ENCODE measurements at places on chromosomes 12 and 14.

GRCh38 chr12:101939856-101940265, 62.5 kb downstream of the DRAM1 start:
- DNase-seq, result peak; percentile 64

DNA sequence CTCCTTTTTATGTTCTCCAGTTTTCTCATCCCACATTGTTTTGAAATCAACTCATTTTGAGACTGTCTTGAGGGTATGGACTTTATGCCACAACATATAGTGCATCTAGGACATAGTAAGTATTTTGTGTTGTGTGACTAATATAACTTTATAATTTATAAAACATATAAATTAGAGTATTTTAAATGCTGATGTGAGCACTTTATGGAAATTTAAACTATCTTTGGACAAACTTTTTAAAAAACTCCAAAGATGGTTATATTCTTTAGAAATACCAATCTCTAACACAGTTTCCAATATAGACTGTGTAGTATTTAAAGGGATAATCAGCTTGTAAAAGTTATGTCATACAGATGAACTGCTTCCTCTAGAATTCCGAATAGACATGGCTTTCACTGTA, 87.4 kb downstream of the LRIG3 start:
- DNase-seq, result no peak

- DNase-seq, result no peak
These were observed 7.8 kb upstream of the TUBA1B start for GRCh38 chr12:49138999-49139398.

GRCh38 chr12:97300891-97301290, 161.7 kb upstream of the RMST start:
- DNase-seq, result no peak

DNA sequence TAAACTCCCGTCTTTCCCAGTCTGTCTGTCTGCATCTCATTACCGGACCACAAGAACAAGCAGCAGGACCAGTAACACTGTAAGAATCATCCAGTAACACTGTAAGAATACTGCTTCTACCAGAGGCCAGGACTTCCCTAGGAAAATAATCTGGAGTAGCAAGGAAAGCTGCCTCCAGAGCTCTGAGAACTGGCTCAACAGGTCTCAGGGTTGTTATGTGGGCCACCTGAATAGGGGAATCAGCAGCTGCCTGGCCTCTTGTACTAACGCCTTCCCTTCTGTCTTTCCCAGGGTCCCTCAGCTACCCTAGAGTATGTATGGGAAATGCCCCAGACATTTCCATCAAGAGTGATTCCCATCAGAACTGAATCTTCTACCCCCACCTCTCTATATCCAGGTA, 954 bp upstream of the SLC39A2 start:
- no peak for DNase-seq

GRCh38 chr12:25074954-25075353, 120.0 kb downstream of the DNAI7 start:
- DNase-seq, result peak; percentile 37

- DNase-seq, result peak; percentile 39
These were observed 472 bp downstream of the MBD6 start for GRCh38 chr12:57522887-57523705.

GRCh38 chr12:106113446-106113823, 25.3 kb downstream of the NUAK1 start:
- DNase-seq, result no peak

DNA sequence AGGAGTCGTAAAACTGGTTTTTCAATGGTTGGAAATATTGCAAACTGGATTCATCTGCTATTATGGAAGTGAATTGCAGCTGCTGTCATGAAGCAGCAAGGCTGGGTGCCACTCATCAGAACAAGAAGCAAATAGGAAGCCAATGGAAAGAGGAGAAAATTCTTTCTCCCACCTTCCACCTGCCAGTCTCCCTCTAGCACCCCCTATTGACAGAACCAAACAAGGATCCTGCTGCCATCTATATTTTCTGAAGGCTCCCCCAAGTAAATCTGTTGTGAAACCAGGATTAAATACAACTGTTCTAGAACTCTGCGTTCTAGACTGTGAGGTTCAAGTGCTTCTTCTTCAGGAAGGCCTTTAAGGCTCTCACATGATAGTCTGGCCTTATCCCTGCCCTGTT, 286.6 kb downstream of the AACS start:
- DNase-seq, result no peak

DNA sequence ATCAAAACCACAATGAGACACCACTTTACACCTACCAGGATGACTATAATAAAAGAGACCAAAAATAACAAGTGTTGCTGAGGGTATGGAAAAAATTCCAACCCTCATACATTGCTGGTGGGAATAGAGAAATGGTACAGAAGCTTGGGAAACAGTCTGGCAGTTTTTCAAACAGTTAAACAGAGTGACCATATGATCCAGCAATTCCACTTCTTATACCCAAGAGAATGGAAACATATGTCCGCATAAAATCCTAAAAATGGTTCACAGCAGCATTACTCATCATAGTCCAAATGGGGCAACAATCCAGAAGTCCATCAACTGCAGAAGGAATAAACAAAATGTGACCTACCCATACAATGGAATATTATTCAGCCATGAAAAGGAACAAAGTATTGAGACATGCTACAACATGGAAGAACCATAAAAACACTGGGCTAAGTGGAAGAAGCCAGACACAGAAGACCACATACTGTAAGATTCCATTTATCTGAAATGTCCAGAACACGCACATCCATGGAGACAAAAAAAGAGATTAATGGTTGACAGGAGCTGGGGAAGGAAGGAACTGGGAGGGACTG, 44.5 kb downstream of the CHGA start:
- no peak for DNase-seq

- DNase-seq, result no peak
These were observed 94.7 kb downstream of the SLC41A2 start for GRCh38 chr12:104863296-104863948.

GRCh38 chr14:104433401-104434213, 146.0 kb upstream of the C14orf180 start:
- DNase-seq, result no peak

DNA sequence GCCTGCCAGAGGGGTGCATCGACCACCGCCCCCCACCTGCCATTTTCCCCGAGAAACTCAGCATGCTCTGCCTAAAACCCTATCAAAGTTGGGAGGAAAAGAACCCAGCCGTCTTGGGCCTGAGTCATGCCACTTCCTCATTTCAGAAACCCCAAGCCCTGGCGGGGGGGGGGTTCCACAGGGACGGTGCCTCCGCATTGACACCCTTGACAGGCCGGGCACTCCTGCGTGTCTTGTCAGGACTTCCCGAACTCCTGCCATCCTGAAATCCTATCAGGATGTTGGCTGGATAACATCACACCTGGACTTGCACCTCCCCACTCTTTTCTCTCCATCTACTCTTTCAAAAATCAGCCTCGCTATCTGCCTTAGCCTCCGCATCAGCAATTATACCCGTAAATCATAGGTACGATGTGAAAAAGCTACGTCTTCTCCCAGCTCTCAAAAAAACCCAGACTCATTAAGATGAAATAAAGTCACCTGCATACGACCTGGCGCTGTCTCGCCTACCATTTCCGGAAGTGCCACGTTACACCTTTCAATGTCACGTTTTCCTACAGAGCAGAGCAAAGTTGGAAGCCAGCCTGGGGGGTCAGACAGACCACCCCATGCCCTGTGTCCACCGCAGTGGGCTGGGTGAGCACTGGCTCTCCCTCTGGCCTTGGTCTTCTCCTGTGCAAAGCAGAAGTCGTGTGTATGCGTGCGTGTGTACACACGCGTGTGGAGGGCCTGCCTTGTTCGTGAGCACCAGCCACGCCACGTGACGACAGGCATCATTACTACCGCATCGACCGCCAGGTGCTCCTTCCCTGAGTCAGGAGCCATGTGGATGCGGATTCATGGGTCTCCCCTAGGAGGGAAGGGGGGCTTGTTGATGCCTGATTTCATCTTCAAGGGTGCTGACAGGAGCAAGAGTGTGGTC, 96.7 kb downstream of the RFLNA start:
- DNase-seq, result peak; percentile 93

- peak; percentile 69 for DNase-seq
These were observed 21.8 kb downstream of the VASH1 start for GRCh38 chr14:76782885-76783566.

DNA sequence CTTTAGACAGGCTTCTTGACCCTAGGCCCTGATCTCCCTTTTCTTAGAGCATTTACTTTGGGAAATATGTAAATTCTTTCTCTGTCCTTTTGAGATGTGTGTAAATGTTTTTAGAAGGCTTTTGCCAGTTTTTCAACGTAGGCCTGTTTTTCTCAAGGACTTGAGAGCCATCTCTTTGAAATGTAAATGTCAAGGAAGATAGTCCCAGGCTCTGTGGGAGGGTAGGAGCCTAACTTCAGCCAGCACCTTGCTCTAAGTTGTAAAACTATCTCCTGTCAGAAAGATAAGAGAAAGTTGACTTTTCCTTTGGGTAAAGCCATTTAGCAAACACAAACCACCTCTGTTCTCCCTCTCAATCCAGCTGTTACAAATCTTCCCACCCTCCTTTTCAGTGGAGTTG, 219.8 kb downstream of the RPS29 start:
- no peak for DNase-seq

- DNase-seq, result no peak
These were observed 378.0 kb downstream of the FOXG1 start for GRCh38 chr14:29144621-29145020.

- DNase-seq, result no peak
These were observed 17.2 kb downstream of the ADGRD1 start for GRCh38 chr12:130970908-130971233.

- no peak for DNase-seq
These were observed 24.6 kb upstream of the YBX3 start for GRCh38 chr12:10747730-10748129.

- no peak for DNase-seq
These were observed 1.6 kb upstream of the ASB2 start for GRCh38 chr14:93977790-93978581.

DNA sequence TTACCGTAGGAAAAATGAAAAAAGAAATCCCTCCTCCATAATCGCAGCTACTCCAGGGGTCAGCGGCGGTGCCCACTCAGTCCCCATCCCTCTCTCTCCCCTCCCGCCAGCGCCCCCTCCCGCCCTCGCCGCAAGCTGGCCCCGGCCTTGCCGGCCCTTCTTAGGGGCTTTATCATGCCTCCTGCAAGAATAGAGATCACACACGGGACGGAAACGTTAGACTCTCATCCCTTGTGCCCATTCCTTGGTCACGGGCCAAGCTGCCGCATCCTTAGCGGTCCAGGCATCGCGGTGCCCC, 692 bp upstream of the COX14 start:
- no peak for DNase-seq

GRCh38 chr12:1598757-1599156, 4.4 kb upstream of the FBXL14 start:
- DNase-seq, result no peak

GRCh38 chr12:57603815-57604453, 690 bp upstream of the DTX3 start:
- DNase-seq, result no peak

DNA sequence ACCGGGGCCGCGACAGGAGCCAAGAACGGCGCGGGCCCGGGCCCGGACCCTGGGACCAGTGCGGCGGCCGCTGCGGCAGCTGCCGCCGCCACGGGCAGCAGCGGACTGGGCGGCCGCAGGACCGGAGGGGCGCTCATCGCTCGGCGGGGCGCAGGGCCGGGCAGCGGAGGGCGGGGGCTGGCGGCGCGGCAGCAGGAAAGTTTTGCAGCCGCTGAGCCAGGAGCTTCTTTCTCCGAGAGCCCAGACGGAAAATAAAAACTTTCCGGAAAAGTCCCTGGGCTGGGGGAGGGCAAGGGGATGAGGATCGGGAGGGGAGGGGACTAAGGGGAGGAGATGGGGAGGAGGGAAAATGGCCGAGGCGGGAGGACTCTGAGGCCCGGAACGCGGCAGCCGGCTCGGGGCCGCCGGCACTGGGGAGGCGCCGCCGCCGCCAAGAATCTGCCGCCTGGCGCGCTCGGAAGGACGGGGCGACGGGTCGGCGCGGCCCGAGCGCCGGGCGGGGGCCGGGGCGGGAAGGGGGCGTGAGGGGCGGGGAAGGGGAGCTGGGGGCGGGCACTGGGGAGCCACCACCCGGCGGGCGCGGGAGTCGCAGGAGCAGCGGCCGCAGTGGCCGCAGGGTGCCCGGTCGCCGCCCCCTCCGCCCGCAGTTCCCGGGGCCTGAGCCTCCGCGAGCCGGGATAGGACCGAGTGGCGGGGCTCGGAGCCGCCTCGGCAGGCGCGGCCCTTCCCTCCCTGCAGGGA, at the start of gene PRKD1:
Gene PRKD1, minus strand, starts transcription at position 472 of the 741 bp plus-strand sequence.
- DNase-seq, result no peak

DNA sequence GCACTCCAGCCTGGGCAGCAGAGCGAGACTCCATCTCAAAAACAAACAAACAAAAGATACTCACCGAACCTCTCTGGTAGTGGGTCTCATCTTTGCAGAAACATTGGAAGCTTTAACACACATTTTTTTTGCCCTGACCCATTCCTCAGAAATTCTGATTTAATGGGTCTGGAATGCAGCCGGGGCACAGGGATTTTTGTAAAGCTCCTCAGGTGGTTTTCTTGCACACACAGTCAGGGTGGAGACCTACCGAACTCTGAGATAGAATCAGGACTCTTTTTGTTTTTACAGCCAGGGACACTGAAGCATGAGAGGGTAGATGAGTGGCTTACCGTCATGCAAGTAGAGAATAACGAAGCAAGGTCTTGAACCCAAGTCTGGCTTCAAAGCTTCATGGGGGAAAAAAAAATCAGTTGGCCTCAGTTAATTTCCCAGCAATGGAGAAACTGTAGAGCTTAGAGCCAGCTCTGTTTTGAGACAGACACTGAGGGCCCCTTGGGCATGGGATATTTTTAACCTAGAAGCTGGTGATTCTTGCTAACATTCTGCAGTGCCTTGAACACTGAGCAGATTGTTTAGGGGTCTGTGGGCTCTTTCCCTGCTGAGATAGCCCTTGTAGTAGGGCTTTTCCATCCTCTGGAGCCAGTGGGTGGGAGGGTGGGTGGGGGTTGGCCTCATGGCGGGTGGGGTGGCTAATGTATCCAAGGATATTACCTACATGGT, 4.8 kb downstream of the RNU4-2 start:
- no peak for DNase-seq

GRCh38 chr12:80627782-80628181, 79.7 kb upstream of the MYF6 start:
- DNase-seq, result no peak

DNA sequence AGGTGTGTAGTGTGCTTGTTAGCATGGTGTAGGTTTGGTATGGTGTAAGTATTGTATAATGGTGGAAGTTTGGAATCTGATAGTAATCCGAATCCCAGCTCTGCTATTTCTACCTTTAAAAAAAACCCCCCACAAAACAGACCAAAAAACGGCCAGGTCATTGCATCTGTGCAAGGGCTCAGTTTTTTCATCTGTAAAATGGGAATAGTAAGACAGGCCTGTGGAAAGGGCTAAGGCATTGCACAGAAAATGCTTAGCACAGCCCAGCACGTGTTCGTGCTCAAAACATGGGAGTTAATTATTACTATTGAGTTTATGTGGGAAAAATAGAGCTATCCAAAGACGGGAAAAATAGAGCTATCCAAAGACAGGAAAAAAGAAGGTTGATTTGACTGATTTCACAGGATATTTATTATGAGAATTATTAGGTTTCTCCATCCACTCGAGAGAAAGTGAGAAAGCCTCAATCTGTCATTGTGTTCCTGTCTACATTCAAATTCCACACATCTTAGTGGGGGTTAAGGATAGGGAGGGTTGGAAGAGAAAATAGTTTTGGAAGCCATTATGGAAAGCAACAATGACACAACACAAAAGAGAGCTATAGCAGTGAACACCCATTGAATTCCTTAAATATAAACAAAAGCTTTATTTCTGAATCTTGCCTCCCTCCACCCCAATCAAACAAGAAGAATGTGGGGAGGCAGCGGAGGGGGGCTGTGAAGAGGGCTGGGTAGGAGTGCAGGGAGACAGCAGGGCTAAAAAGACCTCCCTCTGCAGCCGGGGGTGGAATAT, 126.8 kb upstream of the MAX start:
- no peak for DNase-seq

All from MV-4-11 (cell line).